ENCODE measurements at places on chromosomes 6 and 20.

- DNase-seq: no peak
Observed at GRCh38 chr6:10384610-10385523, 30.0 kb downstream of the TFAP2A start.

GRCh38 chr6:151826517-151827142, 19.1 kb downstream of the ESR1 start:
- no peak for DNase-seq

DNA sequence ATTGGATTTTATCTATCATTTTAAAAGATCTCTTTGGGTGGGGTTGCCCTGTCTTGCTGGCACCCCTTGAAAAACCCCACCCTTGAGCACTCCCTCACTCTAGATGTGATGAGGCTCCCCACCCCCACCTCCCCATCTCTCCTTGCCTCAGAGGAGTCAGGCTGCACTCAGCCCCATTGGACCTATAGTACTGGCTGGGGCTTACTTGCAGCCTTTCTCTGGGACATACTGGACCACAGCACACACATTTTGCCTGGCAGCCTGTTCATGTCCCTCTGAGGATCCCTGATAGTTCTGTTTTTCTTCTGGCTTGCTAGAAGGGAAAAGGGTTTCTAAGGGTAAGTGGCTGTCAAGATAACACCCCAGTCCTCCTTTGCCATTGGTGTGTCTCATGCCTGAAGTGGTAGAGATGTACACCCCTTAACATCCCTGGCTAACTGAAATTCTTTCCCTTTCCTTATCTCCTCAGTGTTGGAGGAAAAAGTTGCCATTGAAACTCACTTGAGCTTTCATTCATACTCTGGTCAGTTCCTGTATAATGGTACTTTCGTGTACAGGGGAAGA, 553.4 kb upstream of the CITED2 start:
- no peak for DNase-seq

DNA sequence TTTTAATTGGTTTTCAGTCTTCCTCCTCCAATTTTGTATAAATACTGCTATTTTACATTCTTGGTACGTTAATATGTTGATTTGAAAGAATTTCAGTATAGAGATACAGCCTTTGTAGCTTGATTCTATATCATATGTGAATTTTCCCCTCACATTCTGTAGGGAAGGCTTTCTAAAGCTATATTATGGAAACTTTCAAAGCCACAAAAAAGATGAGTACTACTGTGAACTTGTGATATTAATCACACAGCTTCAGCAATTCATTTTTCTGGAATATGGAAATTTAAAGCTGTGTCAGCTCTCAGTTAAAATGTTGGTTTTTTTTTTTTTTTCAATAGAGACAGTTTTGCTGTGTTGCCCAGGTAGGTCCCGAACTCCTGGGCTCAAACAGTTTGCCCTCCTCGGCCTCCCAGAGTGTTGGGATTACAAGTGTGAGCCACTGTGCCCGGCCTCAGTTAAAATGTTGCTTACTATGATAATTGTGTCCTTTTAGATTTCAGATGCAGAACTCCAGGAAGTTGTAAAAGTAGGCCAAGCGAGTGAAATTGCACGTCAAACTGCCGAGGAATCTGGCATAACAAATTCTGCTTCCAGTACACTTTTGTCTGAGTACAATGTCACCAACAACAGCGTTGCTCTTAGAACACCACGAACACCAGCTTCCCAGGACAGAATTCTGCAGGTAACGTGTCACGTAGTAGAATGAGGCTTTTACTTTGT, 20.6 kb downstream of the CDC5L start:
- no peak for DNase-seq

- DNase-seq: peak; percentile 26
Observed at GRCh38 chr6:169933839-169934698, 182.6 kb downstream of the ERMARD start.

DNA sequence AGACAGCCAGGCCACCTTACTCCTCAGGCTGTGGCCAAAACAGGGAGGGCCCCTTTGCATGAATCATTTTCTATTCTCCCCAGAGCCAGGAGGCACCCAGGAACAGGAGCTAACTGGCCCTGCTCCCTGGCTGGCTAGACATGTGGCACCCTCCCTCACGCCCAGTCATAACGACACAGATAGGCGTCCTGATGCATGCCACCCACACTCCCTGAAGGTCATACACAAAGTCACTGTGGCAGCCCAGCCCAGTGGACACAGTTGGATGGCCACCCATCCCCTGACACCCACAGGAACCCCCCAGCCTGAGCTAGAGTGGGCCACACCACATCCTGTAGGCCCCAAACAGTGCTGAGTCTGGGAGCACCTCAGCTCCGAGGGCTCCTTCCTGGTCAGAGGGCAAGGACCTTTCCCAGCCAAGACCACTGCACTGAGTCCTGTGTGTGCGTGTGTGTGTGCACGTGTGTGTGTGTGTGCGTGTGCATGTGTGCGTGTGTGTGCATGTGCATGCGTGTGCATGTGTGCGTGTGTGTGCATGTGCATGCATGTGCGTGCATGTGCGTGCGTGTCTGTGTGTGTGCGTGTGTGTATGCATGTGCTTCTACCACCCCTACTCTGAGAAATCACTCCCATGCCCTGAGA, 21.6 kb downstream of the TFEB start:
- no peak for DNase-seq

DNA sequence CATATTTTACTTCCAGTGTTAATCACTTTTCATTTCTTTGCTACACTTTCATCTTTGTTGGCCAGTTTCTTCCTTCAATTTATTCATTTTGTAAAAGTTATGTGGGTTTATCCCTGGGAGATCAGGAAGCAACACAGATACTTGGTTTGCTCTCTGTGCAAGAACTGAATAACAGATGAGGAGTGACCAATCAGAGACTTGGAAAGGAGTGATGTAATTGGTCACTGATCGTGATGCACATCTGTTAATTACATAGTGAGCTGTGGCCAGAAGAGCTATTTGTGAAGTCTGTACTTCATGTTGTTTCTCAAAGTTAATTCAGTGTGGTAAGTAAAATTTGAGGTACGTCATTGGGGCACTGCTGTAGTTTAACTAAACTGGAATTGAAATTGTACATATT, 21.3 kb downstream of the ANKRD6 start:
- DNase-seq: no peak

- DNase-seq: no peak
Observed at GRCh38 chr6:168554472-168554871, 113.5 kb downstream of the SMOC2 start.

- DNase-seq: peak; percentile 15
Observed at GRCh38 chr6:25834950-25835349, 3.1 kb upstream of the SLC17A1 start.

- DNase-seq: peak; percentile 80
Observed at GRCh38 chr6:74568861-74569260, 637.0 kb downstream of the COL12A1 start.

- DNase-seq: peak; percentile 90
Observed at GRCh38 chr6:28944412-28944865, 20.7 kb upstream of the TRIM27 start.

GRCh38 chr20:53352727-53353440, 240.8 kb downstream of the ZNF217 start:
- DNase-seq: no peak

DNA sequence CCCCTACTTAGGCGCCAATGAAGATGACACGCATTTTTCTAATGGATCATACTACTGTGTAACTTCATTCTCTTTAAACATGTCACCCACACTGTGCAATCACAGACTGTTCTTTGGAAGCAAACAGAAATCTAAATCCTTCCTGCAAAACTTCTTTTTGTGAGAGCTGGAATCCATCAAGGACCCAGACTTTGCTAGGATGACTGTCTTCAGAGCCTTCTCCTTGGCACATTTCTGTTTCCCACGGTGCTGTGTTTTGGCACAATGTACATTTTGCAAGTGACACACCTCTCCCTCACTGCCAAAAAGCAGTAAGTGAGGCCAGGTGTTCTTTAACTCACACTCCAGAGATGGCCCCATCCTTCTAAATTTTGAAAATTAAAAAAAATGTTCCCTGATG, 21.7 kb upstream of the TAGAP start:
- no peak for DNase-seq

GRCh38 chr20:38471987-38472512, 593 bp upstream of the RALGAPB start:
- no peak for DNase-seq

GRCh38 chr6:108222504-108222903, 38.3 kb downstream of the SNX3 start:
- peak; percentile 38 for DNase-seq

DNA sequence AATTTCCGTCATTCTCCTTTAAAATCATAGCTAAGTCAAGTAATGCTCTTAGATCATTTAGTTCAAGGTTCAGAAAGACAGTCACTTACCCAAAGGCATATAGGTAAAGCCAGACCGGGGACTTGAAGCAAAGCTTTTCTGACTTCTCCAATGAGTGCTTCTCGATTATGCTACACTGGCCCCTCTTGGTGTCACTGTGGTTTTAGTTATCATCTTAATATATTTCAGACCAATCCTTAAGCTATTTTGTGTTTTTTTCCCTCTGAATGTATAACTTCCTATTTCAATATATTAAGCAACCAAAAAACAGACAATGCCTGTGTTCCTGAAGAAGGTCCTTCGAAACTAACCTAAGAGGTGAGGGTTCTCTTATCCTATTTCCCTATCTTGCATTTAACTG, 3.9 kb downstream of the PRDM1 start:
- DNase-seq: peak; percentile 38

GRCh38 chr6:91864911-91865310, 1278.0 kb upstream of the MAP3K7 start:
- no peak for DNase-seq

- no peak for DNase-seq
Observed at GRCh38 chr6:33901822-33902456, 98.1 kb upstream of the MLN start.

DNA sequence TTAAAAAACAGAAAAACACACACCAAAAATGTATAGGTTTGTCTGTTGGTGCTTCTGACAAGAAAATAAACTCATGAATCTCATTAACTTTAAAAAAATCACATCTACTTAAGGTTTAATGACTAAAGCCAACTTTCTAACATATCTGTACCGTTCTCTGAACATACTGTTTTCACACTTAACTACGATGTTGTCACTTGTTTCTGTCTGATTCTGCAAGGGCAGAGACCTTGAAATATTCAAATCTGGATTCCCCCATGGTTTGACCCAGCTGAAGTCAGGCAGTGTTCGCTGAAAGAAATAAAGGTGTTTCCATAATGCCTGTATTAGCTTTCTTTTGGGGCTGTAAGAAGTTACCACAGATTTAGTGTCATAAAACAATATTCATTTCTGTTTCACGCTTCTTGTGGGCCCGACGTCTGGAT, 2.7 kb upstream of the ASXL1 start:
- DNase-seq: no peak

- no peak for DNase-seq
Observed at GRCh38 chr6:65505736-65506135, 201.3 kb downstream of the EYS start.

DNA sequence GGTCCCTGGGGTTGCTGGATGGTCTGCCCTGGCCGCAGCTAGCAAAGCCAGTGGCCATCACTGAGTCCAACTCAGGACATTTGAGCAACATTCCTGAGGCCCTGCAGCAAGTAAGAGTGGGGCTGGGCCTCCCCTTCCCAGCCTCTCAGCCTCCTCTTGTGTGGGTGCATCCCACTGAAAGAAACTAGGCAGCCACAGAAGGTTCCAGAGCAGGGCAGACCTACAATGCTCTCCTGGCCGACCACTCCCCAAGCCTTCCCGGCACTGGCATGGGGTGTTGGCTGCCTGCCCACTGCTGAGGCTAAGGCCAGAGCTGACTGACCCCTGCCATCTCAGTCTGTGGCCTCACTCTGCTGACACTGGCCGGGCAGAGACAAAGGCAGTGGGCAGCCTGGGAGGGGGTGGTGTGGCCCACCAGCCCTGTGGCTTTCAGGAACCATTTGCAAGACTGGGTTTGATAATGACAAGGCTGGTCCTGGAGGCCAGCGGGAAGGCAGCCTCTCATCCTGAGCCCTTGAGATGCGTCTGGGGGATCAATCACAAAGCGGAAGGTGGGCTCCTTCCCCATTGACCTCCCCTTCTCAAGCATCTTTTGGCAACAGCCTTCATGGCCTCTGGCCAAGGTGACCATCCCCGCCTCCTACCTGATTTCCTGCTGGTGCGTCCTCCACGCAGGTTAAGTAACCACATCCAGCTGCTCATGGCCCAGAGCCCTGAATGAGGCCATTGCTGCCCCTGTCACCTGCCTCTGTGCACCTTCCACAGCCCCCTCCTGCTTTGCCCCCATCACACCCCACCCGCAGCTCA, 9.6 kb downstream of the DLGAP4 start:
- no peak for DNase-seq

DNA sequence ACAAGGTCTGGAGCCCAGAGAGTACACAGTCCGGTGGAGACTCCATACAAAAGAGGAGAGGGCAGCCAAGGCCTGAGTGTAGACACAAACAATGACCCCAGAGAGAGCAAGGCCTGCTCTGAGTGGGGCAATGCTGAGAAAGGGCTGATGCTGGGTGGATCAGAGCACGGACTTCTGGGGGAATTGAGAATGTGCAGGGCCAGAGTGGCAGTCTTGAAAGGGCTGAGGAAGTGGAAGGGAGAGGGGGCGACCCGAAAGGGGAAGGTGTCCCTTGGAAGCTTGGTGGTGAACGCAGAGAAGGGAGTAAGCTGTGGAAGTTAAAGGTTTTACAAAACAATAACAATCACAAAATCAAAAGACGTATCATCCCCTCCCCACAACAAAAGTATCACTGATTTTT, 12.0 kb upstream of the GRM4 start:
- DNase-seq: no peak

GRCh38 chr6:141451181-141451510, 681.6 kb upstream of the GJE1 start:
- DNase-seq: no peak

- DNase-seq: peak; percentile 72
Observed at GRCh38 chr6:139290787-139291311, 949 bp downstream of the TXLNB start.

Data from fibroblast of pulmonary artery (primary cell).